ENCODE measurements at places on chromosomes 3 and 15.
A peak's percentile ranks its signal among the peaks of the same experiment; 100 is the strongest.

DNA sequence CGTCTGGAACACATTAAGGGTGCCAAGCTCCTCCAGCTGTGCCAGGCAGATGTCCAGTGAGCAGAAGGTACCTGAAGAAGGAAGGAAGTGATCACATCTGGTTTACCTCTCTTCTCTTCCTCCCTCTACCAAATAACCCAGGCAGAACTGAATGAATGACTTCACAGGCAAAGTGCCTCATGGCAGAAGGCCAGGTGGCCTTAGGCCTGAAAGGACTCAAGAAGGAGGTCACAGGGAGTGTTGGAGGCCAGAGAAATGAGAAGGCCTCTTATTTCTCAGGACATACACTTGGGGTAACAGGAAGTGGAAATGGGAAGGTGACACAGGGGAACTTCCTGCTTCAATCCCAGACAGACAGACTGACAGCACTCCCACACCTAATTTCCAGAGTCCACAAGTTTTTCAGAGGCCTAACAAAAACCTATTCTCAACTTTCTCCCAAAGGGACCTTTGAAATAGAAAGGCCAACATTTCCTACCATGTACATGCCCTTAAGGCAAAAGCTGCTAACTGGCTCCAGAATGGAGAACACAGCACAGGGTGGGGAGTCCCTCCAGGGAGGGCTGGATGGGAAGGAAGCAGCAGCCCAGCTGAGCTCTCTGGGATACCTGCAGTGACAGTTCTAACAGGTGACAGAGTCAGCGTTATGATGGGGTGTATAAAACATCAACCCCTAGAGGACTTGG, 17.6 kb upstream of the SIN3A start:
- no peak for DNase-seq

DNA sequence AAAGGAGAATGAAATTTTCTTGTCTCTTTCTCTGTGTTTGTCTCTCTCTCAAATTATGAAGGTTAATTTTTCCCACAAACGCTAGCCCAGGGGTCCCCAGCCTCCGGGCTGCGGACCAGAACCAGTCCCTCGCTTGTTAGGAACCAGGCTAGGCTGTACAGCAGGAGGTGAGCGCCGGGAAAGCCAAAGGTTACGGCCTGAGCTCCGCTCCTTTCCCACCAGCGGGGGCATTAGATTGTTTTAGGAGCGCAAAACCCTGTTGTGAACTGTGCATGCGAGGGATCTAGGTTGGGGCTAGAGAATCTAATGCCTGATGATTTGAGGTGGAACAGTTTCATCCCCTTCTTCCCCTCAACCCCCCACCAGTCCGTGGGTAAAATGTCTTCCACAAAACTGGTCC, 74.7 kb upstream of the ZNF385D start:
- DNase-seq = no peak

DNA sequence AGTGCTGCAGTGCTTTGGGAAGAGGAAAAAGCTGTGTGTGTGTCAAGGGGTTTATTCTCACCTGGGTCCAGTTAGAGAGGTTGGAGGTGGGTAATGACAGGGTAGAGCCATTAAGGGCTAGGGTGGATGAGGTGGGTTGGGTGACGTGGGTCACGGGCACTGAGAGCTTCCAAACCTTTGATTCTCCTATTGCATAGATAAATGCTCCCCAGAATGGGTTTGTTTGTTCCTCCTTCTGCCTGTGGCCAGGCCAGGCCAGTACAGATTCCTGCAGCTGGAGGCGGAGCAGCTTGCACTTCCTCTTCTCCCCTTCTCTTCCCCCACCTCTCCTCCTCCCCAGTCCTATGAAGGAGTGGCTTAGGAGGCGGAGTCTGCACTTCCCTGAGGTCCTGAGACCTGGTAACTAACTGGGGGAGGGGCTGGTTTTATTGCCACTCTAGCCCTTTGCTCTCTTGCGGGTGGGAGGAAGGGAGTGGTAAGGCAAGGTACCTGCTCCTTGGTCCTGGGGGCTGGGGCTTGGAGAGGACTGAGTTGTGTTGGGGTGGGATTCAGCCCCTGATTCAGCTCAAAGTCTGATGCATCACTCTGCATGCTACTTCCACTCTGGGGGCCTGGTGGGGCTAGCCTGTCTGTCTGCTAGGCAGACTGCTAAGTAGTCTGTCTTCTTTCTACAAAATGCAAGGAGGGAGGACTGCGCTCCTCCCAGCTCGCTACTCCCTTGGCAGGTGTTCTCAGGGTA, 3.5 kb downstream of the SPINT1 start:
- no peak for DNase-seq

GRCh38 chr3:179806177-179806576, 153.3 kb downstream of the USP13 start:
- DNase-seq = no peak

DNA sequence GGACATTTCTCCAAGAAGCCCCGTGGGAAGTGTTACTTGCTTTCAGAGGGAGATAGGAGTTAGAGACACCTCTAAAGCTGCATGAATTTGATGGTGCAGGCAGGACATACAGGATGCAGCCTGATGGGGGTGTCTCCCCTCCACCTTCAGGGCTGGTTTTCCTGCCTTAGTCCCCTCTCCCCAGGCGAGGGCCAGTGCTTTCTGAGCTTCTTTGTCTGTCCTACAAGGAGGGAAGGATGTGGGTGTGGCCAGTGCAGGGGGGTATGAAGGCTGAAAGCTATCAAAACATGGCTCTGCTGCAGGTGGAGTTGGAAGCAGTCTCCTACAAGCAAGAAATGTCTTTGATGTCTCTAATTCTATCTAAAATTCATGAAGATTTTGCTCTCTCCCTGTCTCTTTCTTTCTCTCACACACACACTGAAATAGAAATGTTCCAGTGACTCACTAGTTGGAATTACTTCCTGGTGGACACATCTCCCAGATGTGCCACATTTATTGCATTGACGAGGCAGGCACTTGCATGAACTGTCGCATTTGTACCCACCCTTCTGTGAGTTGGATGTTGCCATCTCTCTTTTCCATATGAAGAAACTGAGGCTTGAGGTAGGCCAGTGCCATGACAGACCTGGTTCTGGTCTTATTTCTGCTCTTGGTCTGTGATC, 13.9 kb upstream of the PODXL2 start:
- DNase-seq = no peak

GRCh38 chr3:194866236-194866635, 180.6 kb downstream of the FAM43A start:
- no peak for DNase-seq

DNA sequence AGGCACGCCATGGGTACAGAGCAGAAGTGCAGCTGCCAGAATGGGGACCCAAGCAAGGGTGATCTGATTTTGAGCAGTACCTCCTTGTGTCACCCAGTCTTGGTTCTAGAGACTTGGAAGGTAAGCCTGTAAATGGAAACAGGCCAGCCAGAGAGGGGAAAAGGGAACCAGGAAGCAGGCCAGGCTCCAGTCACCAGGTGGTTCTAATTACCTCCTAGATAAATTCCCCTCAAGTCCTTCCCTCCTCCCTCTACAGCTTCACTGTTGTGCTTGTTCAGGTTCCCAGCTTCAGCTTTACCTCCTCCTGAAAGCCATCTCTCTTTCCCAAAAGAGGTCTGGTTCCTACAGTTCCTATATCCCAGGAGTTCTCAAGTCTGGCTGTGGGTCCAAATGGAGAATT, 58.8 kb upstream of the SLC7A14 start:
- DNase-seq = no peak

- DNase-seq = no peak
Observed at GRCh38 chr3:40366203-40367162, 20.5 kb upstream of the ENTPD3 start.

DNA sequence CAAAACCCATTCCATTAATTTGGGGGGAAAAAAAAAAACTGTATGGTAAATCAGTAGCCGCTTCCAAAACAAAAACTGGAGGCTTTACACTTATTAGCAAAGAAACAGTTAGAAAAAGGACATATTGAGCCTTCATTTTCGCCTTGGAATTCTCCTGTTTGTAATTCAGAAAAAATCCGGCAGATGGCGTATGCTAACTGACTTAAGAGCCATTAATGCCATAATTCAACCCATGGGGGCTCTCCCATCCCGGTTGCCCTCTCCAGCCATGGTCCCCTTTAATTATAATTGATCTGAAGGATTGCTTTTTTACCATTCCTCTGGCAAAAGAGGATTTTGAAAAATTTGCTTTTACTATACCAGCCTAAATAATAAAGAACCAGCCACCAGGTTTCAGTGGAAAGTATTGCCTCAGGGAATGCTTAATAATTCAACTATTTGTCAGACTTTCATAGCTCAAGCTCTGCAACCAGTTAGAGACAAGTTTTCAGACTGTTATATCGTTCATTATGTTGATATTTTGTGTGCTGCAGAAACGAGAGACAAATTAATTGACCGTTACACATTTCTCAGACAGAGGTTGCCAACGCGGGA, 9.4 kb upstream of the RPL24 start:
- DNase-seq = peak; percentile 34

GRCh38 chr3:119297169-119297568, 3.0 kb downstream of the ARHGAP31 start:
- DNase-seq = no peak

- DNase-seq = no peak
Observed at GRCh38 chr3:16923112-16923511, 38.4 kb downstream of the PLCL2 start.

GRCh38 chr15:34987609-34988026, 469 bp downstream of the ZNF770 start:
- no peak for DNase-seq

- no peak for DNase-seq
Observed at GRCh38 chr3:56321383-56321782, 146.9 kb downstream of the ERC2 start.

- DNase-seq = no peak
Observed at GRCh38 chr15:63196842-63197241, 7.4 kb downstream of the RAB8B start.

DNA sequence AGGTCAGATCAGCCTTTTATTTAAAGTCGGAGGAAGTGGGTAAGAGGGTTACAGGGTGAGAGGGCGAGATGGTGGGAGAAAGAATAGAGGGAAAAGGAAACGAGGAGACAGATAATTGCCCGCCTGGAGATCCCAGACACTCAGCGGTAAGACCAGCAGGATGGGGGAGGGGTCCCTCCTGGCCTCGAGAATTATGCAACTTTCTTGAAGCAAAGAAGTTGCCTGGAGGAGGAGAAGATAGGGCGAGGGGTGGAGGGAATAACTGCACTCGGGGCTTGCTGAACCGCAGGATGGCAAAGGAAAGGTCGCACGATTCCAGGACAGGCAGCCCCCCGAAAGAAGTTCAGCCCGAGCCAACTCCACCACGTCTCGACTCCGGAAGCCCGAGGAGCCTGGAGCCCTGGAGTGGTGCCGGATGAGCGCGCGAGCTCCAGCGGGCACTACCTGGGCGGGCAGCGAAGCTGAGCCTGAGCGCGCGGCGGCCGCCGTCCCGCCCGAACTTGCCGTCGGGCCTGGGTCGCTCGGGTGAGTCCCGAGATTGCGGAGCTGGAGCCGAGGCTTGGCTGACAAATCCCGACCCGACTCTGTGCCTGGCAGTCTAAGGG, 402 bp downstream of the WWTR1 start:
- DNase-seq = peak; percentile 8

GRCh38 chr3:99439892-99440291, 198.5 kb upstream of the COL8A1 start:
- DNase-seq = no peak

- no peak for DNase-seq
Observed at GRCh38 chr15:31338318-31338878, 11.8 kb downstream of the KLF13 start.

- no peak for DNase-seq
Observed at GRCh38 chr3:147672436-147672835, 263.3 kb downstream of the ZIC1 start.

- no peak for DNase-seq
Observed at GRCh38 chr15:61222010-61222409, 7.1 kb downstream of the RORA start.

GRCh38 chr15:31344823-31345605, 18.4 kb downstream of the KLF13 start:
- DNase-seq = no peak

DNA sequence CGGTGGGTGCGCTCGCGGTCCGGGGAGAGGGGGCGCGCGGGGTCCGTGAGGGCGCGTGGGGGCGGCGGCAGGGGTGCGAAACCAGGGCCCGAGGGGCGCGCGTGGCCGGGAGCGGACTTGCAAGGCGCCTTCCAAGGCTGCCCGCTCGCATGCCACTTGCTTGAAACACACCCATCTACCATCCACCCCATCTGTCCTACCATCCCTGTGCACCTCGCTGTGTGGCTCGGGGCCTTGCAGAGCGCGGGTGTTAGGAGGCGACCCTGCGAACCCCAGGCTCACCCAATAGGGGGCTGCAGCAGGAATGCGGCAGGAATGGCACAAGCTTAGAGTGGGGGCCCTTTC, 240 bp downstream of the CFAP100 start:
- no peak for DNase-seq

DNA sequence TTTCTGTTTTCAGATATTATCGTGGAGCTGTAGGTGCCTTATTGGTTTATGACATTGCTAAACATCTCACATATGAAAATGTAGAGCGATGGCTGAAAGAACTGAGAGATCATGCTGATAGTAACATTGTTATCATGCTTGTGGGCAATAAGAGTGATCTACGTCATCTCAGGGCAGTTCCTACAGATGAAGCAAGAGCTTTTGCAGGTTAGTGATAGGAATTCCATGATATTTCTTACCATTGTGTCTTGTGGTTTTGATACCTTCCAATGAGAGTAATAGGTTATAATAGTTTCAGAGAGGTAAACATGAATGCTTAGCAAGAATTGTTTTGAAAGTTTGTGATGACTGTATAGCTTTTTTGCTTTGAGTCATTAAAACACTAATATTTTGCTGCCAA, 8.5 kb downstream of the RAB11A start:
- DNase-seq = no peak

- DNase-seq = no peak
Observed at GRCh38 chr3:45168451-45168850, 22.3 kb upstream of the CDCP1 start.

DNA sequence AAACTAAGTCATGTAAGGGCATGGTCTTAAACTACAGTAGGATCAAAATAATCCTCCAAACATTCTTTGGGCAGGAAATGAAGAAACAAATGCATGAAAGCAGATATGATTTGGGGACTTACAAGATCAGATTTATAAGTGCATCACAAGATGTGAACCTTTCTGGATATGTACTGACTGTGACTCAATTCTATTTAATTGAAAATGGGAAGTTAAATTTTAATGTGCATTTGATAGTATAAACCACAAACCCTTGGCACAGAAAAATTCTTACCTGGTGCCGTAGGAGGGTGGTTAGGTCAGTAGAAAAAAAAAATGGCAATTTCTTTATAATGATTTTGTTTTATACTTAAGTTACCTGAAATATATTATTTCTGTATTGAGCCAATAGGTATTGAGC, 262.5 kb upstream of the TGFBR2 start:
- DNase-seq = no peak

All from T-helper 2 cell (primary cell).